GM18507 (cell line): ENCODE measurements at places on chromosomes 7 and 10.

DNA sequence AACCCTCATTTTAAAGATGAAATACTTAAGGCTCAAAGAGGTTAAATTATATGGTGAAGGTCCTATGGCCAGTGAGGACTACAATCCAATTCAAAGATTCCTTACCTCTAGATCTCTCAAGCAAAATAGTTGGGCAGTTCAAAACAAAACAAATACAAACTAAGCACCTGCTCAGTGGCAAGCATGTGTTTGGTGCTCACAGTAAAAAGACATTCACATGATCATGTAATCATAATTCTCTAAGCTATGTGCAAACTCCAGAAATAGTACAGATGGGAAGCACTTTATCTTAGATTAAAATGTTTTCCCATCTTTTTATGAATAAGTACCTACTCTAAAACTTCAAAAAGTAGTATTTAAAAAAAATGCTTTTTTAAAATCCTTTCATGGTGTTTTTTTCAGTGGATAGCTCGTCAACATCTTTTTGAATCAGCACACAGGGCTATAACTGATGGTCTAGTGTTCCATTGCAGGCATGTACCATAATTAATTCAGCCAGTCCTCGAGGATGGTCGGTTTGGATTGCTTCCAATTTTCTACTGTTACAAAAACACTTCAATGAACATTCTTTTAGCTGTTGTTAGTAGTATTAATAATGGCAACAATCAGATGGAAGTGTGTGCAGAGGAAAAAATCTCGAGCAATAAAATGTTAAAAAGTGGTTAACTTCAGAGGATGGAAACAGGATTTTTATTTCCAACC lies 58.4 kb downstream of the CHCHD3 start:
- no peak for DNase-seq

DNA sequence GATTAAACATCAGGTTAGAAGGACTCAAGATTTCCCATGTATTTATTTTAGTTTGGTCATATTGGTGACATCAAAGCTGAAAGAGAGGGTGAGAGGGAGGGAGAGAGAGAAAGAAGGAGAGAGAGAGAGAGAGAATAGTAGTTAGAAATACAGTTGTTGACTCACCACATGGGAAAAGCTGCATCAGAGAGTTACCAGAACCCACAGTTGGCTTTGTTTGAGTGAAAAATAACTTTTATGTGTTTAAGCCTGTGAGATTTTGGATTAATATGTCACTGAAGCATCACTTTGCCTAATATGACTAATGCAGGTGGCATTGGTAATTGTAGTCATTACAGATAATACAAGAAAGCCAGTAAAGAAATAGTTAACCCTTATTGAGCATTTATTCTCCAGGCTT lies 303.9 kb downstream of the REEP3 start:
- DNase-seq: no peak

DNA sequence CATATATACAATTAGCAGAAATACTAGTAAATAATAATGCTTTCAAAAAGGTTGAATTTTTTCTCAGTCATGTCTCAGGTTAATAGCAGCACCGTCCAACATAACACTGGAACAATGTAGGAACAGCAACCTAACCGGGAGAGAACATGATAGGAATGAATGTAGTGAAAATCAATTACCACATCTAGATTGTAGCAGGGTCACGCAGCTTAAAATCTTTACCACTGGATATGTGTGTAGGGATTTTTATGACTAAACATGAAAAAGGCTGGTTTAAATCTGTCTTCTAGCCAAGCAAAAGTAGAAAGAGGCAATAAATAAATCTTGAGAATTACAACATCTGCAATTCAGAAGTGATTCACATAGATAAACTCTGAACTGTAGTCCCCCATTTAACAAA lies 326.0 kb downstream of the DGKB start:
- no peak for DNase-seq

DNA sequence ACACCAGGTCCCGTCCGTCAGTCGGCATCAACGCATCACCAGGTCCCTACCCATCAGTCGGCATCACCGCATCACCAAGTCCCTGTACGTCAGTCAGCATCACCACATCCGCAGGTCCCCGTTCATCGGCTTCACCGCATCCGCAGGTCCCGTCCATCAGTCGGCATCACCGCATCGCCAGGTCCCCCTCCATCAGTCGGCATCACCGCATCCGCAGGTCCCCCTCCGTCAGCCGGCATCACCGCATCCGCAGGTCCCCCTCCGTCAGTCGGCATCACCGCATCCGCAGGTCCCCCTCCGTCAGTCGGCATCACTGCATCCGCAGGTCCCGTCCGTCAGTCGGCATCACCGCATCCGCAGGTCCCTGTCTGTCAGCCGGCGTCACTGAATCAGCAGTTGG lies 55.1 kb downstream of the IGF2BP3 start:
- DNase-seq: no peak

DNA sequence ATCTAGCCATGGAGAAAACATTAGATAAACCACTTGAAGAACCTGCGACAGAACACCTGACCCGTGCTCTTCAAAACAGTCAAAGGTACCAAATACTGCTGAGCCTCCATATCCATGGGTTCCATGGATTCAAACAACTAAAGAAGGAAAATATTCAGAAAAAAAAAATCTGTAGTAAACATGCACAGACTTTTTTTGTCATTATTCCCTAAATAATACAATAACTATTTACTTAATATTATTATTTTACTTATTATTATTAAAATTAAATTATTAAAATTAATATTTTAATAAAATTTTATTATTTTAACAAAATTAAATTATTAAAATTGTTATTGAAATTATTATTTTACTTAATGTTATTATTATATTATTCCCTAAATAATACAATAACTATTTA lies 101.0 kb upstream of the PDE1C start:
- no peak for DNase-seq

DNA sequence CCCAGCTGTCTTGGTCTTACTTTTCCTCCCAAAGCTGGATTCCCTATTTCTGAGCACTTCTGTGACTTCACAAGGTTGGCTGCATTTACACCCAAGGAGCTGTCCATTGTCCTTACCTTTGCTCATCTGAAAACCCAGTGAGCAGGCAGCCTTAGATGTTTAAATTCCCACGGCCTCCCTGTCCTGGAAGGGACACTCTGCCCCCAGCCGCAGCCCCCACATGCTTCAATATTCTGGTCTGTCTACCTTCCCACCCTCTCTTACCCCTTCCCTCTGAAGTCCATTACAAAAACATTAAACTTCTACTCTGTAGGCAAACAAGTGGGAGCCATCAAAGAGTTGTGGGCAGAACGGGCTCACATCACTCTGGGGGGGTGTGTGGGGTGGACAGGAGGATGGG lies 73.8 kb upstream of the EFCAB10 start:
- no peak for DNase-seq

DNA sequence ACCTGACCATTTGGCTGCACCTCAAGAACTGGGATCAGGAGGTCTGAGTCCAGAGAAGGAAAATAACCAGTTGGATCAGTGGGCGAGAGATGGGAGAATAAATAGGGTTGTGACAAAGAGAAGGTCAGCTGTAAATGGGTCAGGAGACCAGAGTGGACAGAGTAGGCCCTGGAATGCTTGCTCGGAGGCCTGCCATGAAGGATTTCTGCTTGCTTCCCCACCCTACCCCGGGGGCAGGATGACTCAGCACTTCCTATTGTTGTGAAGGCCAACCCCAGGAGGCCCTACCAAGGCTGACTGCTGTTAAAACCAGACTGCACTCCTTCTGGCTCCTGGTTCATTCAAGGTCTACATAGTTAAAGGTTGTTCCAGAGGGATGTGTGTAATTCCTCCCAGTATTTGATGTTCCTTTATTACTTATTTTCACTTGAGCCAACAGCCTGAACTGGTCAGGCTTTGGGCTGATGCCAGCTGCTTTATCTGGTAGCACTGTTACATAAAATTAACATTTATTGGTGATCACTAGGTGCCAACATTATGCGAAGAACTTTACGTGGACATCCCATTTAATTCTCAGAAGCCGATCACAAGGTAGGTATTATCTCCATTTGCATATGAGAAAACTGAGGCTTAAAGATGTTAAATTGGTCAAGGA lies 27.3 kb upstream of the IFRD1 start:
- no peak for DNase-seq

DNA sequence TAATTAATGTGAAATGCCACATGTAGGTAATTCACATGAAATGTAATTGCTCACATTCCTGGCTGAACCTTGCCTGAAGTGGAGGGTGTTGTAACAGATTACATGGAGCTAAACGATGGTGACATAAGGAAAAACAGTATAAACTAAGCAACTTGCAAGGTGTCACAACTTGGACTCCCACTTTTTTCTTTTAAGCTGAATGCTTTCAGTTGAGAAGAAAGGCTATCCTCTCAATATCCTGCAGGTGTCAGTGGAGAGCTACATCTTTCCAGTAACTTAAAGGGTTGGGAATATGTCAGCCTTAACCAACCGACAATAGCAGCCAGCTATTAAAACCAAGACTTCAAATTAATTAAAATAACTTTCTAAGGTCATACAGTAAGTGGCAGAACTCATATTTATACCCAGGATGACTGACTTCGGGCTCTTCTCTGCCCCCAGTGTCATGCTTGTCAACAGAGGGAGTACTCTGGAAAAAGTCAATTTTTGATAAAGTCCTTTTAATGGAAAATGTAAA lies 33.7 kb downstream of the NRBF2 start:
- peak; percentile 8 for DNase-seq

GRCh38 chr7:48207155-48207675 lies 36.0 kb downstream of the ABCA13 start:
- no peak for DNase-seq

DNA sequence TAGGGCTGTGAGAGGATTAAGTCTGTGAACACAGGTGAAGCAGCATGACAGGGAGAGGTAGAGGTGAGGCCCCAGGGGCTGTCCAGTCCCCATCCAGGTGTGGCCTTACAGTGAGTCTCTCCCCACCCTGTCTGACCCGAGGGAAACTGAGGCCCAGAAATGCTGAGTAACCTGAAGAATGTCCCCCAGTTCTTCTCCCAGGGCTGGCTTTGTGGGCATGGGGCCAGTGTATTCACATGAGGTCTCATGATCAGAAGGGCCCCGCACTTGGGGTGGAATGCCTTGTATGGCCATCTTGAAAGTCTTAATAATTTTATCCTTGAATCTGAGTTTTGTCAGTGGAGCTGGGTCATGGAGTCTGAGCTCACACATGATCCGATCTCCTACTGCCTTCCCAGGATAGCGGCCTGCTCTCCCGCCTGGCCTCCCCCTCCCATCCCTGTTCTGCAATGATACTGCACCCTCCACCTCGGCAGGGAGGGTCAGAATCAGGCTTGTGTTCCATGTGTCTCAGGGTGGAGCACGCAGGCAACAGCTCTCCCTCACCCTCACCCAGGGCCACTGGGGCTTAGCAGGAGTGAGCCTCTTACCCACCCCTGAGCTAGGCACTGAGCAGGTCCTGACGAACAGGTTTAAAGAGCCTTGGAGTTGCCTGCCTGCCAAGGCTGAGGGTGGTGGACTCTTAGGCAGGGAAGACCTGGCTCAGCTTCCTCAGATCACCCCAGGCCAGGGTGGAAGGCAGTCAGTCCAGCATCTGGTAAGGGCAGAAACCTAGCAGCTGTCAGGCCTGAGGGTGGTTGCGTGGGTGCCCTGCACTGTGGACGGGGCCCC lies 41.4 kb upstream of the NPFFR1 start:
- no peak for DNase-seq

DNA sequence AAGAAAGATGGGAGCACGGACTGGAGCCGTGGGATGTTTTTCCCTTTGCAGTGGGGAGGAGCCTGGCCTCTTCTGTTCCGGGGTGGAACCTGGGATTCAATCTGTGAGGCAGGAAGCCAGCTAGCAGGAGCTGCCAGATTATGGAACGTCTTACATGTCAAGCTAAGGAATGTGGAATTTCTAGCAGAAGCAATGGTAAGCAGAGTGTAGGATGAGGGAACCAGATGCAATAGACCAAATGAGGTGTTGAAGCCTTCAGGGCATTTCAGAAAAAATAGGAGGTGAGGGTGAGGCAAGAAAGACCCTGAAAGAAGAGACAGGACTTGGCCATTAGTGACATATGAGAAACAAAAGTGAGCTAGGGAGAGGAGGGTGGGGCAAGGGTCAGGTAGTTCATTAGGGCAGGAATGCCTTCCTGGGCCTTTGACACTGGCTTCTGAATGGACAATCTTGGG lies 105.5 kb downstream of the CHN2 start:
- no peak for DNase-seq

DNA sequence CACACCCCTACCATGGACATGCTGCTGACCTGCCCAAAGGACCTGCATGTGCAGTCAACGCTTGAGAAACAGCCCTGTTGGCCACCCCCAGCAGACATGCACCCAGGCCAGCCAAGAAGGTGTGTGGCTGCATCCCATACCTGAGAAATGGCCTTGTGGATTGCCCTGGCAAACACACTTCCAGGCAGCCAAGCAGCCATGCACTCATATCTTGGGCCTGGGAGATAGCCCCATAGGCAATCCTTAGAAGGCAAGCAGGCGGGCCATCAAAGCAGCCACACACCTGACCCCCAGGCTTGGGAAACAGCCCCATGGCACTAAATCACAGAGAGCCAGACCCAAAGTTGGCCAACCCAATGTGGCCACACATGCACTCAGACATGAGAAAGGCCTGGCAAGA lies 4.9 kb upstream of the AKR1B1 start:
- no peak for DNase-seq

GRCh38 chr7:50142425-50143017 lies 49.5 kb upstream of the ZPBP start:
- DNase-seq: no peak

GRCh38 chr10:12795315-12796110 lies 206.0 kb downstream of the CCDC3 start:
- no peak for DNase-seq

DNA sequence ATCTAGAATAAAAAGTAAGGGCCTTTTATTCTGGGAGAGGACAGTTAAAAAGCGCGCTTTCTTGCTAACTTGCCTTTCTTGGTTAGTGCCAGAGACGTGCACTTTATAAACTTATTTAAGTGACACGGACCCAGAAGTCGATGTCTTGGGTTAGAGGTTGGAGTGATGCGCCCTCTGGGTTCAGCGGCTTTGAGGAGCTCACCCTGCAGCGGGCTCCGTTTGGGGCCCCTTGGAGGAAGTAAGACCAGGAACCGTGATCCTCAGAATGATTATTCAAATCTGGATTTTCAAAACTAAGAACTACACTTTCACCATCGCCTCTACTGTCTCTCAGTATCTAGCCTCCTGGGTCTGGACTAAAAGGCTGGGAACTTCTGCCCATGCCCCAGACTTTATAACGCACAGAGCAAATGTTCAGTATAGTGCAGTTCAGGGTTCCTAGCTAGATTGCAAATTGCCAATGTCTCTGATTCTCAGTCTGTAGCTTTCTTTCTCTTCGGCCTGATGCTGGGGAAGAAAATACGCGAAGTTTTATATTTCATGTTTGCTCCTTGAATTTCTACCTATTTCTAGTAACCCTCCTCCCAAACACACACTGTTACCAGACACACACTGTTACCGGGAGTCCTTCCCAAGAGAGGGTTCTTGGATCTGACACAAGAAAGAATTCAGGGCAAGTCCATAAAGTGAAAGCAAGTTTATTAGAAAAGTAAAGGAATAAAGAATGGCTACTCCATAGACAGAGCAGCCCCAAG lies 18.6 kb upstream of the SMO start:
- peak; percentile 35 for DNase-seq

DNA sequence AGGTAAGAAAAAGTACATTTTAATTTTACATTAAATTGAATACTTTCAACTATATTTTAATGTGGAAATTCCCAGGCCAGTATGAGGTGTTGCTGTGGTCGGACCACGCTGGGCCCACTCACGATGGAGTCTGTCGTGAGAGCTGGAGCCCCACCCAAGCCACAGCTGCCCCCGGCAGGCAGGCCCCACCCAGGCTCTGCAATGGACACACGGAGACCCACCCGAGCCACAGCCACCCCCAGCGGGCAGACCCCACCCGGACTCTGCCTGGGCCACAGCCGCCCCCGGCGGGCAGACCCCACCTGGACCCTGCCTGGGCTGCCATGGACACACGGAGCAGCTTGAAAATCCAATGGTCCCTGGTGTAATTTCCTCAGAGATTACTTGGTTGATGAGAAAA lies 141.3 kb downstream of the PTPRN2 start:
- DNase-seq: no peak
